Hematopoietic multipotent progenitor cell (in vitro differentiated cells): ENCODE measurements at places on chromosomes 4 and X. TPM values are rescaled to one million over a fixed set of nuclear protein-coding genes. Genes with fewer than 3 reads are reported as not detected.

CDKN2AIP gene
- 31.0 TPM for total RNA-seq

CXorf51B gene
- not detected for total RNA-seq

CENPI gene
- total RNA-seq, result 1.9 TPM

CTAG1A gene
- total RNA-seq, result not detected

WNK3 gene
- total RNA-seq, result 0.27 TPM

DRP2 gene
- under 0.01 TPM for total RNA-seq

NAA10 gene
- total RNA-seq, result 37.4 TPM

ZFYVE28 gene
- 2.7 TPM for total RNA-seq

GRPR gene
- 0.27 TPM for total RNA-seq

DUSP9 gene
- not detected for total RNA-seq

RBMXL3 gene
- not detected for total RNA-seq

OR13H1 gene
- under 0.01 TPM for total RNA-seq

SUPT20HL2 gene
- not detected for total RNA-seq

PFKFB1 gene
- total RNA-seq, result 0.27 TPM

HELT gene
- not detected for total RNA-seq

REPS2 gene
- total RNA-seq, result 5.1 TPM

FGFBP2 gene
- total RNA-seq, result 1.6 TPM
